ENCODE measurements at places on chromosomes 11 and 22.

- no peak for DNase-seq
Measured at GRCh38 chr22:26619510-26619909, 1.7 kb upstream of the CRYBB1 start.

- DNase-seq: no peak
Measured at GRCh38 chr11:19816040-19816439, 103.4 kb downstream of the NAV2 start.

- no peak for DNase-seq
Measured at GRCh38 chr11:75773595-75774353, 5.2 kb downstream of the DGAT2 start.

DNA sequence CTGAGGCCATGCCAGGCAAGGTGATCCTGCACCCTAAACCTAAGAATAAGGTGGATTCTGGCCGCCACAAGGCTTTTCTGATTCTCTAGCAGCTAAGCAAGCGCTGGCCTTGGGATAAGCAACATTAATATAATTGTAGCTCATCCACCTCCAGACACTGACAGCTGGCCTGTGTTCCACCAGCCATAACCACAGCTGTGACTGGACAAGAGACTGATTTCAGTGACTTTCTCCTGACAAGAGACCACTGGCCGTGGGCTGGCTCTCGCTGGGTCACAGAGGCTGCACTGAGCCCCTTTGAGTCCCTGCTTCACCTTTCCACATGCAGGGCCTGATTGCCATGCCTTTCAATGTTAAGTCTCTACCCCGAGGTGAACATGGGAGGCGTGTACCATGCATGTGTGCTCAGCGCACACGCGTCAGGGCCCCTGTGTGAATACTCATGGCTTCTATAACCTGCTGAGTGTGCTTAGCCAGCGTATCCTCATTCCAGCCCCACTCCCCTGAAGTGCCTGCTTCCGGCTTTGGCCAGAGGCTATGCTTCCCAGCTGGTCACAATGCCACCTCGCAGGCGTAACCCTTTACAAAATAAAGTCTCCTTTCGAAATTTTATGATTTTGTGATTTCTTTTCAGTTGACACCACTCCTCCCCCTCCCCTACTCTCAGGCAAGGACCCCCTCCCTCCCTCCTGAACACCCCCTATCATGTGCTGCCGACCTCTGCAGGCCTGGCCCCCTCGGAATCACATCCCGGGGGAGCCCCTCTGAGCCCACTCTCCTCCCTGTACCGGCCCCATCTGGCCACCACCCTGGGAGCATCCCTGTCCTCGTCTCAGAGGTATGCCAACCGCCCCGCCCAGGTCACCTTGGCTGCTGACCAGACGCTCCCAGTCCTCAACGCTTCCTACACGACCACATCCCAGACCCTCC is 128.1 kb downstream of the CTTN start:
- no peak for DNase-seq

DNA sequence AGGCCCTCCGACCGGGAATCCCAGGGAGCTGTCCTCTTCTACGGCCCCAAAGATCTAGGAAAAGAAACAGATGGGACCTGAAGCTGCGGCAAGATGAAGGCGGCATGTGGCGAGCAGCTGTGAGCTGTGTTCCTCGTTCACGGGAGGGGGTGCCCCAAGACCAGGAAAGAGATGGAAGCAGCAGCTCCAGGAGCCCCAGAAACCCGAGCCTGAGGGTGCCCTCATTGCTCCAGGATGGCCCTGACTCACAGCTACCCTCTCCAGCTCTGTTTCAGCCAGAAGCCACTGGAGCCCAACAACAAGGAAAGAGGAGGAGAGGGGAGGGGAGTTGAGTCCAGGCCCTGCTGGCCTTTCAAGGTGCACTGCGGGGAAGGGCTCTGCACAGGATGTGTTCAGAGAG is 23.7 kb upstream of the NAP1L4 start:
- no peak for DNase-seq

DNA sequence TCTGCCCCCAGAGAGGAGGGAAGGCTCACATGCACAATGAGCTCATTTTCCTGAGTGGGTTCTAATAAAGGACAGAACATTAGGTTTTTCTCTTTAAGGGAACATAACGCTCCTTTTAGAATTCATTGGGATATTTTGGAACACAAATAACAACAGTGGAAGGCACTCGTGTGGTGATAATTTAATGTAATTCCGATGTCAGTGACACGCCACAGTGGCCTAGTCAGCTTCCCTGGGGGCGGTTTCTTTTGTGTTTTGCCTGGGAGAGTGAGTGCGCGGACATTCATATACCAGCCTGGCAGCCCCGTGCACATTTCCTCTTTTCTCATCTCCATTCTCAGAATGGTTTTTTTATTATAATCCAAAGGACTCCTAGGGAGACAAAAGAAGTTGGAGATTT is 41.1 kb downstream of the SEZ6L start:
- no peak for DNase-seq

- DNase-seq: no peak
Measured at GRCh38 chr22:46663436-46664100, 43.4 kb downstream of the GRAMD4 start.

GRCh38 chr22:42860968-42861367 is 3.9 kb upstream of the ARFGAP3 start:
- DNase-seq: no peak

- DNase-seq: no peak
Measured at GRCh38 chr11:114057147-114057546, 2.4 kb upstream of the ZBTB16 start.

DNA sequence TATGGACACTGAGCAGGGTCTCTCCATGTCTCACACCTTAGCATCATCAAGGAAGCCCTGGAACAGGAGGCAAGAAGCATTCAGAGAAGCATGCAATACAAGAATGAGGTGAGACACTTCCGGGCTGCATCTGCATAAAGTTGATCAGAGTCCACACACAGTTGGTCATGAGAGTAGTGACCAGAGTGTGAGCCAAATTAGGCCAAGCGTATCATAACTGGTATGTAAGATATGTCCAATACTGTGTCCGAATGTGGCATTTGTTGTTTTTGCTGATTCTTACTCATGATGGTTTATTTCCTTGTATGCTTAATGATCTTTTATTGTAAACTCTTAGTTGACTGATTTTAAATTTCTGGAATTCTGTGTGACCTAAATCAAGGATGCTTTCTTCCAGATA is 315.7 kb downstream of the INSC start:
- no peak for DNase-seq

DNA sequence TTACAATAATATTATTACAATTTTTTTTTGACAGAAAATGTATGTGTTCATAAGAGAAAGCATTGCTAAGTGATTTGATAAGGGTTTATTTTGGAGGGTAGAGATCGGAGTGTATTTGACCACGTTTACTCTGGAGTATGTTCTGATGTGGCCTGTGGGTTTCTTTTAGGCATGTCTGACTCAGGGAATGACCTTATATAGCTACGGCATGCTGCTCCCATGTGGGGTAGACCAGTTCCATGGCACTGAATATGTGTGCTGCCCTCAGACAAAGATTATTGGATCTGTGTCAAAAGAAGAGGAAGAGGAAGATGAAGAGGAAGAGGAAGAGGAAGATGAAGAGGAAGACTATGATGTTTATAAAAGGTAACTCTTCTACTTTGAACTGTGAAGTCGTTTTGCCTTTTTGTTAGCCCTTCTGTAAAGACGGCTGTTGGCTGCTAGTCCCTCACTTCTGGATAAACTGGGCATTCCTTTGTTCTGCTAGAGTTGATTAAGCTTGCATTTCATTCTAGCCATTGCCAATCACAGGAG is 38.1 kb upstream of the ST14 start:
- DNase-seq: no peak

Measured in T-helper 22 cell (primary cell).